Forelimb muscle (tissue), 1 donor: ENCODE measurements at places on chromosomes 2 and 18.

- no peak for DNase-seq
Measured at GRCh38 chr2:129275706-129276105, 703.8 kb upstream of the RAB6C start.

- no peak for DNase-seq
Measured at GRCh38 chr2:12618576-12618975, 98.2 kb upstream of the TRIB2 start.

DNA sequence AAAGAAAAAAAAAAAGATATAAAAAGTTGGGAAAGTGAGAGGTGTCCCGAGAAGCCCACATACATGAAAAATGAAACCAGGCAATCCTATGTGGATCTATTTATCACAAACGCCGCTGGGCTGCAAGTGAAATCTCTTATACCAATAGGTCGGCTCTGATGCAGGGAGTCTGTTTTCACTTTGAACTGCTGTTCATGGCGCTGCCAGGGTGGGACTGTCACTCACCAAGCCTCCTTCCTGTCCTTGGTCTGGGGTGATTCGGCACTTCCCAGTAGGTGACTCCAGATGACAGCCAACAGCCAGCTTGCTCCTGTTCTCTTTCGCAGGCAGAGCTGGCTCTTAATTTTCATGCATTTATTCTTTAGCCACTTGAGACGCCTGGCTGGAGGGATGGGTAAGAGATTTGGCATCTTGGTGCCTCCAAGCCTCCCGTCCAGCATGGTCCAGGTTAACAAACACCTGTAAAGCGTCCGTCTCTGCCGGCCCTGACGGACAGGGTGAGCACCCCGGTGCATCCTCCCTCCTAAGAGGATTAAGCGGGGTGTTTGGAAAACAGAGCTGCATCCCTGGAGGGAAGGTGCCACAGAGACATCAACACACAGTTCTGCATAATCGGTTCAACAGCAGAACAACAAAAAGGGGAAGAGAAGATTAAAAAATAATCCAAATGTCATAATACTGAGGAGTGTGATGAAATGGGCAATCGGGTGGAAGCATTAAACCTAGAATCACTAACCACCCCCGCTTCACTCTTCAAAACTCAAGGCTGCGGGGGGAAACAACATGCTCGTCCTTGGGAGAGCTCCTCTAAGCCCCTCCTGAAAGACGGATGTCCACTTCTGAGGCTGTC, 58.7 kb downstream of the STEAP3 start:
- DNase-seq: no peak

- no peak for DNase-seq
Measured at GRCh38 chr2:86038291-86039081, 67.2 kb downstream of the POLR1A start.

DNA sequence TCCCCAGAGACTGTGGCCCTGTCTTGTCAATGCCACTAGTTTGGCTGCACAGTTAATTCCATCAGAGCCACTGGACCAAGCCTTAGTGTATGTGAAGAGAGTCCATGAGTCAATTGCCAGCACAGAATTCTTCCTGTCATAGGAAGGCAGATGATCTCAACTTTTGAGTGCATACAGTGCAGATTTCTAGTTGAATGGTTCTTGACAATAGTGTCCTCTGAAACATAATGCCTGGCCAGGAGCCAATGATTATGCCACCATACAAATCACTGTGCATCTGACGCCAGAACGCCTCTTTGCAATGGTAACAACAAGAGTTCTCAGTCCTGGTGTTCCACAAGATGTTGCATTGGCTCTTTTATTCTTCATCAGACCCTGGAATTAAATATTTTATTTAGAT, 7.1 kb downstream of the NEUROD1 start:
- no peak for DNase-seq

- no peak for DNase-seq
Measured at GRCh38 chr2:192579965-192580700, 385.4 kb upstream of the TMEFF2 start.

DNA sequence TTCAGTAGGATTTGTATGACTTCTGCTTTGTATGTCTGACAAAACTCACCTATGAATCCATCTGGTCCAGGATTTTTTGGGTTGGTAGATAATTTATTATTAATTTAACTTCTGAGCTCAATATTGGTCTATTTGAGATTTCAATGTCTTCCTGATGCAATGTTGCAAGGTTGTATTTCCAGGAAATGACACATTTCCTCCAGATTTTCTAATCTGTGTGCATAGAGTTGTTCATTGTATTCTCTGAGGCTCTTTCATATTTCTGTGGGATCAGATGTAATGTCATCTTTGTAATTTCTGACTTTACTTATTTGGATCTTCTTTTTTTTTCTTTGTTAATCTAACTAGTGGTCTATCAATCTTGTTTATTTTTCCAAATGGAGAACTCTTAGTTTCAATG, 584.7 kb upstream of the SETBP1 start:
- DNase-seq: no peak

DNA sequence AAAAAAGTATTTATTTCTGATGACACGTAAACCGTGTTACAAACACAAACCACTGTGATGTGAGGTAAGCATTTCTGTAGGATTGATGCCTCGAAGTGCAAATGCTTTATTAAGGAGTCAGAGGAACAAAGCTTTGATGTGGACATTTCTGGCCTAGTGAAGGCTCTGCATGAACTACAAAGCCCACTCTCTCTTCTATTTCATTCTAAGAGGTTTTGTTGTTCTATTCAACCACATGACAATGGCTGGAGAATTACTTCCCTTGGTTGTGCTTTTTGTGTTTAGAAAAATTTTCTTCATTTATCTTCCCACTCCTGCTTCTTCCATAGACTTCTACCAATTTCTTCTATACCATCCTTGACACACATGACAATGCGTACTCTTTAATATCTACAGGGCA, 125.7 kb upstream of the CCDC195 start:
- no peak for DNase-seq

GRCh38 chr2:43824951-43825493, 13.6 kb downstream of the ABCG5 start:
- no peak for DNase-seq

- DNase-seq: no peak
Measured at GRCh38 chr2:232482301-232483238, 5.1 kb downstream of the ECEL1 start.

GRCh38 chr18:3061581-3062312, 48.8 kb upstream of the LPIN2 start:
- no peak for DNase-seq

DNA sequence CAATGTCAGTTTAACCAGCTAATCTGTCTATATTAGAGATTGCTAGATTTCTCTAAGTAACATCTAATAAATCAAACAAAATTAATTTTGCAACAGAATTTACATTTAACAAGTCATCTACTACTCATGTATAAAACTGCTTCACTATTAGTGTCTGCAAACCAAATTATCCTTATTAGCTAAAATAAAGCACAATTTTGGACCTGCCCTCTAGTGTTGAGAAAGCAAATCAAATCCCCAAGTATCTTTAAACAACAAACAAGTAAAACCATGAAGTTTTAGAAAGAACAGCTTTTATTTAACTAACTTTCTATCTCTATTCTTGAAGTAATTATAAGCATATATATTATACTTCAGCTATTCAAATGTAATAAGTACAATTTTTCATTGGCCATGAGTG, 113.1 kb upstream of the SP3 start:
- DNase-seq: no peak

GRCh38 chr18:76801567-76802505, 20.5 kb upstream of the ZNF236 start:
- DNase-seq: no peak

DNA sequence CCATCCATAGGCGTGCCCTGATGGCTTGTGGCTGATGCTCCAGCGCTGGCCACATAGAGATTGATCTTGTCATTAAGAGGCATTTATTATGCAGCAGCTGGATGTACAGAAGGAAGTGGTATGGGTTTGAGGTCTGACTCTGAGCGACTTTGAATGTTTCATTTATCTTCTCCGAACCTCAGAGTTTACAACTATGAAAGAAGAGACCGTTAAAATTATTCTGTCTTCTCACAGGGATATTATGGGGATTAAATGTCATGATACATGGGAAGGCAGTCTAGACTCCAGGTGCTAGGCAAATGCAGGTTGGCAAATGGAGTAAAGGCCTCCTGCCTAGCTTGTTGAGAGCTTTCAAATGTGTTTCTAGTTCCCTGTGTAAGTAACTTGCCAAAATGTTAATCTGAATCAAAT, 30.3 kb downstream of the MOGAT1 start:
- no peak for DNase-seq

DNA sequence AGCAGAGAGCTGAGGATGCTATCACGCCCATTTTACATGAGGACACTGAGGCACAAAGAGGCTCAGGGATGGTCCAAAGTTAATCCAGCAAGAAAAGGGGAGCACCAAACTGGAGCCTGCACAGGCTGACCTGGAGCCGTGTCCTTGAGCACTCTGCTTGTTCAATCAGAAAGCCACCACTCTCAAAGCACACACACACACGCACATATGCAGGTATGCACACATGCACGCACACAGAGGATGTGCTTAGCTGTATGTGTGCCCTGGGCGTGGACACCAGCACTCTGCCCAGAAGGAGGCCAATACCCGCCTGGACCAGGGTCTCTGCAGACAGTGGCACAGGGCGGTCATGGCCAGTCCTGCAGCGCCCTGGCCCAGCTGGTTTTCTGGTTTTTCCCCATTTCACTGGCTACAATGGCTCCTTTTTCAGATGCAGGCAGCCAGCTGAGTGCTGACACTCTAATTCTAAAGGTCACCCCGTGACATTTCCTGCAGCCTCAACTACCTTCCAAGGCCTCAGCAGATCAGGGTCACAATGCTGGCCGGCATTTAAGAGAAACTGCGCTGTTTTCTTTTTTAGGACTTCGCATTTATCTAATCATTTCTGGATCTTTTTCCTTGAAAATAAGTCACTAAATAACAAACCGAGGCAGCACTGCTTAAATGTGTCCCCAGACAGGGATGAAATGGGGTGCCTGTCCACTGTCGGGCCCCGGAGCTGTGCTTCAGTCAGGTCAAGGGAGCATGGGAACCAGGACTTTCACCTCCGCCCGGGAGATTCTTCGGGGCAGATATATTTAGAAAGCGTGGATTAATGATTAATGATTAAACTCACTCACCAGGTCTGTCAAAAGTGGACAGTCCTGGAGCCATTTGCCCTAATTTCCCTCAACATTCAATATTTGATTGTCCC, 104.5 kb downstream of the HDAC4 start:
- DNase-seq: no peak

DNA sequence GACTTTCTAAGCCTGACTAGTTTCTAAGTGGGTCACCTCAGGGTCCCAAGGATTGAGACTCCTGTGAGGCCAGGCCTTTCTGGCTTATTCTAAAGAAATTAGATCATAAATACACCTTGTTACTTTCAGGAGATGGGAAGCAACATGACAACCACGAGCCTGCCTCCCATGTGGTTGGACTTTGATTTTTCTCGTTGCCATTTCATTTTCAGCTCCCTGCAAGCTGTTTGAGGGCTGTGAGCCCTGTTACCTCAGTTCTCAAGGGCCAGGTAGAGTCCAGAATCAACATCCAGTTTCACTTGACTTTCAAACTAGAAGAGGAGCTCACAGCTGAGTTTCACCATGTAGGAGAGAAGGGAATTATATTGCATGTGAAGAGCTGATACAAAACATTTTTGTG, 159.8 kb upstream of the BCL2L11 start:
- no peak for DNase-seq

- DNase-seq: no peak
Measured at GRCh38 chr2:235939471-235939870, 228.7 kb downstream of the GBX2 start.

DNA sequence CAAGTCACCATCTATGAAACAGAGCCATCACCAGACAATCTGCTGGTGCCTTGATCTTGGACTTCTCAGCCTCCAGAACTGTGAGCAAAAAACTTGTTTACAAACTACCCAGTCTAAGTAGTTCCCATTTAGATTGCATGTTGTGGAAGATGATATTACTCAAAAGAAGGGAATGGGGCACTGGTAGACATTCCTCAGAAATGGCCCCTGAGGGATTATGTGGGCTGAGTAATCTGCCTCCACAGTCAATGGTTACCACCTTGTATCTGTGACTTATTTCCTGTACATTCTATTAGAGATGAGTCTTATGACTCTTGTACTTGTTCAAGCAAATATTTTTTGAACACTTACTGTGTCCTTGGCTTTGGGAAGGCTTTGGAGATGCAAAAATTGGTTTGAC, 160.4 kb downstream of the NUP35 start:
- no peak for DNase-seq

GRCh38 chr2:104050656-104051242, 803.2 kb upstream of the POU3F3 start:
- no peak for DNase-seq

DNA sequence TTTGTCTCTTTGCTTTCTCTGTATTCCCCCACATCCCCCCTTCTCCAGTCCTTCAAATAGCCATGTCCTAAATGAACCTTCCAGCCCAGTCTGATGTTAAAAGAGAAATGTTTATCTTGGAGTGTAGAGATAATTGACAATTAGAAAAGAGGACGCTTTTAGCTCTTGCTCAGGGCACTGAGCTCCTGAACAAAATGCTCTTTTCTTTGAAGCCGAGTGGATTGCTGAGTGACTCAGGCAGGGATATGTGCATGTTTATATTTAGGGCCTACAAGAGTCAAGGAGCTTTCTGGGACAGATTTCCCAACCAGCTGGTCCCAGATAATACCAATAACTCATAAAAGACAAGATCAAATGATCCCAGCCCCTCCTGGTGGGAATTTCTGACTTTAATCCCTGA, 88.0 kb upstream of the SETBP1 start:
- DNase-seq: no peak

DNA sequence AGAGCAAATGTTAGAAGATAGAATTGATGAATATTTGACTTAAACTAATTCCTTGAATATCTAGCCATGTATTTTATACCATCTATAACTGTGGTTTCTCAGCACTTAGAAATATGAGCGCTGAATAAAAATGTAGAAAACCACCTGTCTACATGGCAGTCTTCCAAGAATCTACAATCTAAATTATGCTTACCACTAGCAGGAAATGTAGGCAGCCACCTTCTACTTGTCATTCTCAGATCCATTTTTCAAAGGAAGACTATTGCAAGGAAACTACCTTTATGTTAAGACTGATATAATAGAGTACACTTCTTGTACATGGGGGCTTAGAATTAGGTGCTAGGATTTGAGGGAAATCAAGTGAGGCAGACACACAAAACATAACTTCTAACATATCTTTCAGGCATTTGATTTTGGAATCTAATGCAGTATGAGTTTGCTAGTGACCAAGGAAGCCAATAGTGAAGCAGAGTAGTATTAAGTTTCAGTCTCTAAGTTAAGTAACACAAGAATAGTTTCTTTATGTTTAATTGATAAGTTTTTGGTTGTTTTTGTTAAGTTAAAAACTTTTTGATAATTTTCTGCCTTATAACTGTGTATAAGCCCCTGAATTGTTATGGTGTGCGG, 175.9 kb upstream of the ITGA4 start:
- DNase-seq: no peak

DNA sequence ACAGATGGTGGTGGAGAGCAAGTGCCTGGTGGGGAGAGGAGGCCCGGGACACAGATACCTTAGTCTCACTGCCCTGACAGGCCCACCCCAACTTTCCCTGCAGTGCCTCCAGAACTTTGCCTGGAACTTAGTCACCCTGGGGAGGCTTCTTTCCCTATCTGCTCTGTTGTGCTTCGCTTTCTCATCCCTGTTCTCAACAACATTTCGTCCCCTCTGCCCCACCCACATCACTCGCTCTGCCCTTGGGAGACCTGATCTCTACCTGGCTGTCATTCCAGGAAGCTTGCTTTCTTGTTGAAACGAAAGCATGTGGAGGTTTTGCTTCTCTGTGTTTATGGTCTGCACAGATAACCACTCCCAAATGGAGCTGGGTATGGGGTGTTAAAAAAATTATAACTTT, 93.8 kb downstream of the PRKCE start:
- no peak for DNase-seq

GRCh38 chr18:56175330-56176001, 462.9 kb downstream of the TXNL1 start:
- no peak for DNase-seq

GRCh38 chr18:5604778-5605177, 61.0 kb upstream of the EPB41L3 start:
- no peak for DNase-seq
